GM04503 (cell line): ENCODE measurements at places on chromosomes 3 and 15.

DNA sequence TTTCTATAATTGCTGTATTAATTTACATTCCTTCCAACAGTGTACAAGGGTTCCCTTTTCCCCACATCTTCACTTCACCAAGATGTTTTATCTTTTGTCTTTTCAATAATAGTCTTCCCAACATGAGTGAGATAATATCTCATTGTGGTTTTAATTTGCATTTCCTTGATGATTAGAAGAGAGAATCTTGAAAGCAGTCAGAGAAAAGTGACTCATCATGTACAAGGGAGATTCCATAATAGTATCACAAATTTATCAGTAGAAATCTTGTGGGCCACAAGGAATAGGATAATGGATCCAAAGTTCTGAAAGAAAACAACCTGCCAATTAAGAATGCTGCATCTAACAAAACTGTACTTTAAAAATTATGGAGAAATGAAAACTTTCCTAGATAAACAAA lies 189.3 kb downstream of the NECTIN3 start:
- no peak for DNase-seq

- no peak for DNase-seq
Measured at GRCh38 chr3:2554656-2555055, 456.0 kb downstream of the CNTN4 start.

DNA sequence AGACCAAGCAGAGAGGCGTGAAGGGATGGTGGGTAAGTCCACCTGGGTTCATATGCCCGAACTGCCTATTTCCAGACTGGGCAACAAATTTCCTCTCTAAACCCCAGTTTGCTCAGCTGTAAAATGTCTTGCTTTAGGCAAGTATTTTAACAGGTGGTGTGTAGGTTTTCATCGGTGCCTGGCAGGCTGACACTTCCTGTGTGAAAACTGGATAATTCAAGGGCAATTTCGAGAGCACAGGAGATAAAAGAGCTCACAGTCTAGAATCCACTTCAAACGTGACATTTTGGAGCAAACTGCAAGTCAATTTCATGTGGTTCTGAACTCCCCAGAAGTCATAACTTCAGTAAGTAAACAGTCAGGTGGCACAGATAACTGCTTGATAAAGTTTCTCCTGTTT lies 112.2 kb downstream of the OXNAD1 start:
- no peak for DNase-seq

- DNase-seq = no peak
Measured at GRCh38 chr3:130250982-130251381, 94.5 kb upstream of the COL6A5 start.

GRCh38 chr3:178584722-178585380 lies 48.6 kb downstream of the KCNMB2 start:
- no peak for DNase-seq

DNA sequence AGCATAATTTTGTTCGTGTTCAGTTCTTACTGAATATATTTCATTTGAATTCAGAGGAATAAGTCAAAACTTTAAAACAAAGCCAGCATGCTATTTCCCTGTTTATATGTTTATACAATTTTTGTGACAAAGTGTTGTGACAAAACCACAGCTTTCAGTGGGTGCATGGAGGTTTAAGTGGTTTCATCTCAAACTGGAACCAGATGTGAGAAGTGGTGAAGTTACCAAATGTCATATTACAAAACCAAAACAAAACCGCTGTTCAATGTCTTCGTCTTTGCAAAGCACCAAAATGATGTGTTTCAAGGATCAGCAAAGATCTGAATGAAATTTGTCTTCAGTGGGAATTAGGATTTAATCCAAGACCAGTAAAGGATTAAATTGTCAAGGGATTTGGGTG lies 59.3 kb upstream of the OSTN start:
- DNase-seq = peak; percentile 44

DNA sequence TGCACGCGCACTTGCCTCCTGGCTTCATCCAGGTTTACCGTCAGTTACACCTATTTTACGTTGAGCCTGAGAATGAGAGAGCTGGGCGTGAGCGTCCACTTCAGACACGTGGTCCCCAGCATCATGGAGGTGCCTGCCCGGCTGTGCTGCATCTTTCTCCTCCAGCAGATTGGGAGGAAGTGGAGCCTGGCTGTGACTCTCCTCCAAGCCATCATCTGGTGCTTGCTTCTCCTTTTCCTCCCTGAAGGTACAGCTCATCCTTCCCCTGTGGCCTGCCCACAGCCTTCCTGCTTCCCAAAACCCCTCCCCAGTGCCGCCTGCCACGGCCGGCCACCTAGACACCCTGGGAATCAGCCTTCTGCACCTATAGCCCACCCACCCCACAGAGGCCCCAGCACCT lies 31.6 kb downstream of the SLC22A14 start:
- DNase-seq = no peak

DNA sequence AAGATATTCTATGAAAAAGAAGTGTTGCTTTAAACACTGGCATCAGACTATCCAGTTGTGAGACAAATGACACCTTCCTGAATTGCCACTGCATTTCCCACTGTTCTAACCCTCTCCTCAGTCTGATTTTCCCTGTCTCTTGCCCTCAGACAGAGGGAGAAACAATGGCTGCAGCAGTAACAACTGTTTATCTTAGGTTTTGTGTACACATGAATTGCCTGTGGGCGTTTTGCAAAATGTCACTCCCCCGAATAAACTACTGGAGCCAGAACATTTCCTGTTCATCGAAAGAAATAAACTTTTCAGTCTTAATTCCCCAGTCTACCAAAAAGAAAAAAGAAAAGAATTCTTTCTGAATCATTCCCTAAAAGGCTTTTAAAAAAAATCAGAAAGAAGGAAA lies 155.1 kb downstream of the MAGI1 start:
- no peak for DNase-seq

- no peak for DNase-seq
Measured at GRCh38 chr3:77028005-77028404, 11.9 kb upstream of the ROBO2 start.

DNA sequence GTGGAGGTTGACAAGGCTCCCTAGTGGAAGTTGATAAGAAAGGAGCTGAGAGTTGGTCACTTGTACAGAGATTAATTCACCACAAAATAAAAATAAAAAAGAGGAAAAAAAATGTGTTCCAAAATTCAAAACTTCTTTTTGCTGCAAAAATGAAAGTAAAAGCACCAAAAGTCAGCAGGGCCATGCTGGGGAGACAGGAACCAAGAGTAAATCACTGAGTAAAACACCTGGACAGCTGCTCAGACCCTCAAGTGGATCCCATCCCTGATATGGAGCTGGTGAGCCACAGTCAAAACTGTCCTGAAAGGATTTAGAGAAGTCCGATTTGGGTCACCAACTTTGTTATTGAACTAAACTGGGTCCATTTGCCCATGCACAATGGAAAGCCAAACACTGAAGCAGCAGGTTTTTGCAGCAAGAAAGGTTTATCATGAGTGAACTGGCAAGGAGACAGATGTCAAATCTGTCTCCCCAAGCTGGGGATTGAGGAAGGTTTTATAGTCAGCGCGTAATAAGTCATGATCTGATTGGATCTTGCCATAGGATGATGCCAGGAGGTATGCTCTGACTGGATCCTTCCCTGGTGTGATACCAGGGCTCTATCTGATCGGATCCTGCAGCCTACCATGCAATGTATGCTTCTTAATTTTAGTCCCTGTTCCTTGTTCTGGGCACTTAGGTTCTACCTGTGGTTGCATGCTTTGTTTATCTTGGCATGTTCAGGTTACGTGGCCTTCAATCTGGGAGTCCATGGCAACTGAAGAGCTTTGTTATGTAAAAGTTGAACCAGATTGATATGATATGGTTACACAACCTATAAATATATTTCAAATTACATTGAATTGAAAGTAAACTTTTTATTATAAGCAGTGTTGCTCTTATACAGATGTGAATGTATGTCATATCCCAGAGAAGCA lies 313.2 kb downstream of the POLQ start:
- DNase-seq = no peak

DNA sequence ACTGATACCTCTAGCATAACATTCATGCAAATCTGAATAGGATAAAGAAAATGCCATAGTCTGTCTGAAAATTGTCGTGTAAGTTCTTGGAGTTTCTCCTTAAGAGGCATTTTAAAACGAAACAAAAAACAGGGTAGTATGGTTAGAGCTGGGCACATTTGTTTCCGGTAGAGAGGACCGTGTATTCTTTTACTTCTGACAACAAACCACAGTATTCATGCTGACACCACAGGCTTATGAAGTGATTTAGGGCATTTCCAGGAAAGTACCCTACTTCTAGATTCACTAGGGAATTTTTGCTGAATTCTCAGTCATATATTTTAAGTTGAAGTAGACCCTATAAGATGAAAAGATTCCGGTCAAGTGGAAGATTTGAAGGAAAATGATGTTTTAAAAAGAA lies 541.3 kb downstream of the UNC13C start:
- no peak for DNase-seq

- DNase-seq = no peak
Measured at GRCh38 chr3:117238806-117239205, 529.2 kb downstream of the TUSC7 start.

- DNase-seq = no peak
Measured at GRCh38 chr3:156014489-156014888, 105.9 kb upstream of the KCNAB1 start.

DNA sequence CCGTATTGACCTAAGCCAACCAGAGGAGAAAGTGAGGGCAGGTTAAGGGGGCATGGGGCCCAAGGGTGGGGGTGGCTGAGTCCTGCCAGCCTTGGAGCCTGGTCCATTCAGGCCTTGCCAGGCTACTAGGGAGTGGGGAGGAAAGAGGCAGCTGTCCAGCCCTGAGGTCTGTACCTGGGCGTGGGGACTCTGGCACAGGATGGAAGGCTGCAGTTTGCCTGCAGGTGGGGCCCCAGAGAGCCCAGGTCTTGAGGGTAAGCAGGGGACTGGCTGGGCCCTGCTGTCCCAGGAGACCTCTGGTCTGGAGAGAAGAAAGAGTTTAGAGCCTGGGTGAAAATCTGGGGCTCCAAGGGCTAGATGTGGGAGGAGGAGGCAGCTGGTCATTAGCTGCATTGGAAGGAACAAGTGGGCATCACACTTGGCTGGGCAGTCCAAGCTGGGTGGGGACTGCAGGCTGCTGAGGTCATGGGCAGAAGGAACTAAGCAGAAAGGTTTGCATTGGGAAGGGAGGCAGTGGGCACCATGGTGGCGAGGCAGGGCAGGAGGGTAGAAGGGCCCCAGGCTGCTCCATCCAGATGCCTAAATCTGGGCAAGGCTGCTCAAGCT lies 108.4 kb downstream of the OXNAD1 start:
- no peak for DNase-seq

DNA sequence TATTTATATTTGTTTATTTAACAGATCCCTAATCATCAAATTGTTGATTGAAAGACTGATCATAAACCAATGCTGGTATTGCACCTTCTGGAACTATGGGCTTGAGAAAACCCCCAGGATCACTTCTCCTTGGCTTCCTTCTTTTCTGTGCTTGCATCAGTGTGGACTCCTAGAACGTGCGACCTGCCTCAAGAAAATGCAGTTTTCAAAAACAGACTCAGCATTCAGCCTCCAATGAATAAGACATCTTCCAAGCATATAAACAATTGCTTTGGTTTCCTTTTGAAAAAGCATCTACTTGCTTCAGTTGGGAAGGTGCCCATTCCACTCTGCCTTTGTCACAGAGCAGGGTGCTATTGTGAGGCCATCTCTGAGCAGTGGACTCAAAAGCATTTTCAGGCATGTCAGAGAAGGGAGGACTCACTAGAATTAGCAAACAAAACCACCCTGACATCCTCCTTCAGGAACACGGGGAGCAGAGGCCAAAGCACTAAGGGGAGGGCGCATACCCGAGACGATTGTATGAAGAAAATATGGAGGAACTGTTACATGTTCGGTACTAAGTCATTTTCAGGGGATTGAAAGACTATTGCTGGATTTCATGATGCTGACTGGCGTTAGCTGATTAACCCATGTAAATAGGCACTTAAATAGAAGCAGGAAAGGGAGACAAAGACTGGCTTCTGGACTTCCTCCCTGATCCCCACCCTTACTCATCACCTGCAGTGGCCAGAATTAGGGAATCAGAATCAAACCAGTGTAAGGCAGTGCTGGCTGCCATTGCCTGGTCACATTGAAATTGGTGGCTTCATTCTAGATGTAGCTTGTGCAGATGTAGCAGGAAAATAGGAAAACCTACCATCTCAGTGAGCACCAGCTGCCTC lies 14.7 kb downstream of the THBS1 start:
- DNase-seq = peak; percentile 65

GRCh38 chr15:44836094-44836493 lies 99.8 kb downstream of the TRIM69 start:
- DNase-seq = no peak

GRCh38 chr15:42395838-42396237 lies 36.5 kb downstream of the CAPN3 start:
- DNase-seq = no peak

- DNase-seq = no peak
Measured at GRCh38 chr3:45067941-45068340, 41.8 kb downstream of the CLEC3B start.

GRCh38 chr15:80850941-80851451 lies 71.8 kb downstream of the CEMIP start:
- no peak for DNase-seq

GRCh38 chr3:196149375-196149774 lies 61.8 kb downstream of the ZDHHC19 start:
- no peak for DNase-seq

DNA sequence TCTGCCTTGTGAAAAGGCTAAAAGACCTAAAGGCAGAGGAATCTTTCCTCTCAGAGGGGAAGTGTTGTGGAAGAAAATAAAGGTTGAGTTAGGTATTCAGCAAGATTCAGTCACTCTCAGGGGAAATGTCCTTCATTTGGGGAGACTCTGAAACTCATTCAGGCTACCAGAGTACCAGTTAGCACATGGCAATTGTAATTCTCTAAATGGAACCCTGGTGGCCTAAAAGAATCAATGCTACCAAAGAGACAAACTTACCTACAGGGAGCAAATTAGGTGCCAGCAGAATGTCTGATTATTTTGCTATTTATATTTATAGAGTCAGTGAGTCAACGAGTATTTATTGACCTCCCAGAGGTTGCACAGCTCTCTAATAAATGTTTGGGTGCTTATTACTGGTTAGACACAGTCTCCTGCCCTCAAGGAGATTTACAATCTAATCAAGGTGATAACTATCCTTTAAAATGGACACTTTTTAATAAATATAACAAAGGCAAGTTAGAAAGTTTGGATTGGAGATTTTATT lies 33.9 kb upstream of the CDIN1 start:
- DNase-seq = no peak

DNA sequence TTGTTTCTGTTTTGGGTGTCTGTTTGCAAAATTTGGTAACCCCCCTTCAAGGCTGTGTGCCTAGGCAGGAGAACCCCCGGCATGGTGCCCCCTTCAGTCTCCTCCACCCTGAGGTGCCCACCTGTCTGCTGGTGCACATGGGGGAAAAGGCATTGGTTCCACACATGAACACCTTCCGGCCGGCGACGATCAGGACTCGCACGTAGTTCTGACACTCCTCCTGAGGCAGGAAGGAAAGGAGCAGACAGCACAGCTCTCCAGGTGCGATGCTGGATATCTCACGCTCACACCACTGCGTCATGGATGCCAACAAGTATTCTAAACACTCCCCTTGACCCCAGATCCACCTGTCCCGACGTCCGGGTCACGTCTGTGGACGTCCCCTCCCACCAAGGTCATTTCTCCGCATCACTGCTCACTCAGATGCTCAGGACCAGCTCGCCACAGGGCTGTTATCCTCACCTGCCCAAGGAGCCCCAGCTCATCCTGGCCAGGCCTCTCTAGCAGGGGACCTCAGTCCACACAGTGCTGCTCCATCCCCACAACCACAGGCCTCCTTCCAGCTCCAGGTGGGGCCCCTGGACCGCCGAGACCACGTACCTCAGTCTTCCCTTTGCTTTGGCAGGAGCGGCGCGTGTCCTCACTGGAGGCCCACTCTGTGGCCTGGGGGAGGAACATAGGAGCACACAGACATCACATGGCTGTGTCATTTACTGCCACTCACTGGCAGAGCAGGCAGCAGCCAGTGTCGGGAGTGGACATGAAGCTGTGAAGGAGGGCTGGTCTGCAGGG lies 99.0 kb downstream of the SEMA5B start:
- no peak for DNase-seq
